Right cardiac atrium (tissue), 5 donors: ENCODE measurements at places on chromosomes 16 and 17. TPM values are rescaled to one million over a fixed set of nuclear protein-coding genes. Genes with fewer than 3 reads are reported as not detected.

Gene SLC38A8
- not detected for total RNA-seq

Gene EFCAB5
- 1.1 TPM for total RNA-seq

GRCh38 chr17:57703273-57703672 lies 41.8 kb downstream of the CCDC182 start:
- DNase-seq, result no peak

DNA sequence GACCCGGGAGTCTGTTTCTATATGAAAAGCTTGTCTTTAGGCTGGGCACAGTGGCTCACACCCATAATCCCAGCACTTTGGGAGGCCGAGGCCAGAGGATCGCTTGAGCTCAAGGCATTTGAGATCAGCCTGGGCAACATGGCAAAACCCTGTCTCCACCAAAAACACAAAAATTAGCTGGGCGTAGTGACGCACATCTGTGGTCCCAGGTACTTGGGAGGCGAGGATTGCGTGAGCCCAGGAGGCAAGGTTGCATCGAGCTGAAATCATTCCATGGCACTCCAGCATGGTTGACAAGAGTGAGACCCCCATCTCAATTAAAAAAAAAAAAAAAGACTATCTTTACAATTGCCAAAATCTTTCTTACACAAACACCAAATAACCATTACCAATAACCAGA lies 22.7 kb upstream of the RFFL start:
- no peak for DNase-seq

- DNase-seq, result no peak
Measured at GRCh38 chr17:72273289-72274056, 152.7 kb downstream of the SOX9 start.
